ENCODE measurements at places on chromosomes 12 and 14.

GRCh38 chr12:49667325-49668090 is 39.7 kb downstream of the FMNL3 start:
- DNase-seq: no peak

- no peak for DNase-seq
Measured at GRCh38 chr12:2332236-2332635, 279.4 kb downstream of the CACNA1C start.

GRCh38 chr12:27899151-27899661 is 73.3 kb downstream of the PTHLH start:
- DNase-seq: peak; percentile 1

DNA sequence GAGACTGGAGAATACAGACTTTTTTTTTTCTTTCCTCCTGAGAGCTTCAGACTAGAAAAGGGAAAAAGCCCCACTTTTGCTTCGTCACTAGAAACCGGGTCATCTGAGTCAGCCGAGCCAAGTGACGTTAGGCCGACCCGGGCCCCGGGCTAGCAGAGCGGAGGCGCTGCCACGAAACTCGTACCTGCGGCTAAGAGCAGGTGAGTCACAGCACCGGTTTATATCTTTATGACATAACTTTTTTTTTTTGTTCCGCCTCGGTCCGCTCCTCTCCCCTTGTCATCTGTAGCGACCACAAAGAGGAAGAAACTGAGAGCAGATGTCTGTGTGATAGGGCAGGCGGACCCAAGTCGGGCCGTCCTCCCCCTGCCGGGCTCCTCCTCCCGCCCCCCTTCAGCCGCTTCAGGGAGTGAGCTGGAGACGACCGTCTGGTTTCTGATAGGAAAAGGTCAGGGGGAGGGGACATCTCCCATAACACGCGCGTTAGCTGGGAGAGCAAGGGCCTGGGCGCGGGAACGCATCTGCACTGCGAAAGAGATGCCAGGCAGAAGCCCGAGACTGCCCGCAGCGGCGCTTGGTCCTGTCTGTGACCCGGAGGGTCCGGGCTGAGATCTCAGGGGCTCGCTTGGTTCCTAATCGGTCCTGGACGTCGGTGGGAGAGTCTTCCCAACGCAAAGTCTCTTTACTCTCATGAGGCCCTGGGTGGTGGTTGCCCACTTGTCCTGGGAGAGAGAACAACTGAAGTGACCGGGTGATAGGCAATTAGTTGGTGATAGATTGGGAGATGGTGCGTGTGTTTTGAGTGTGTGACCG is 586 bp downstream of the TTC6 start:
- peak; percentile 77 for DNase-seq

DNA sequence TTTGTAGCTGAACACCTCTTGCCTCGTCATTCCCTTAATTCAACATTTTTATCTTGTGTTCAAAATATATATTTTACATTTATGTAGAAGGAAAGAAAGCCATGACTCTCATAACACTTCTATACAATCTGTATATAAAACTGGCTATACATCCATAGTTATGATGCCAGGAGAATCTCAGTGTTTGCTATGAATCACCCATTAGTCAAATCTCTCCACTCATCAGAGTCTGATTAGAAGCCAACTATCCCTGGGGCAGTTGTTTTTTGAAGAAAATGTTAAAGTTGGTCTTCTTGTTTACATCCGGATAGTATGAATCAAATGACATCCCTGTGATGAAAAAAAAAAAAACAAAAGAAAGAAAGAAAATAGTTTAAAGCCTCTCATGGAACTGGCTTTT is 503.9 kb downstream of the NELL2 start:
- no peak for DNase-seq

DNA sequence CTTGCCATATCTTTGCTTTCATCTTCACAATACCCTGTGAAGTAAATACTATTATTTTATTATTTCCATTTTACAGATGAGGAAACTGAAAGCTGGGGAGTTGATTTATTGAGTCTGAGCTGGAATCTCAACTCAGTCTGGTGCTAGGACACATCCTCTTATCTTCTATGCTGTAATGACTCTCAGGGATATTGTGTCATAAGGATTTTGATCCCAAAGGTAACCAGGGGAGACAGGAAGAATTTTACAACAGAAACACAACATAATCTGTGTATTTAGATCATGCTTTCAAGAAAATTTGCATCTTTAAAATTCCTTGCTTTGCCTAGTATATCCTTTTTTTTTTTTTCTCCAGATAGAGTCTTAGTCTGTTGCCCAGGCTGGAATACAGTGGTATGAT is 123.3 kb upstream of the BTG1 start:
- DNase-seq: no peak

- no peak for DNase-seq
Measured at GRCh38 chr12:49806321-49806813, 21.8 kb downstream of the NCKAP5L start.

- DNase-seq: no peak
Measured at GRCh38 chr14:54772451-54772881, 130.2 kb downstream of the GCH1 start.

DNA sequence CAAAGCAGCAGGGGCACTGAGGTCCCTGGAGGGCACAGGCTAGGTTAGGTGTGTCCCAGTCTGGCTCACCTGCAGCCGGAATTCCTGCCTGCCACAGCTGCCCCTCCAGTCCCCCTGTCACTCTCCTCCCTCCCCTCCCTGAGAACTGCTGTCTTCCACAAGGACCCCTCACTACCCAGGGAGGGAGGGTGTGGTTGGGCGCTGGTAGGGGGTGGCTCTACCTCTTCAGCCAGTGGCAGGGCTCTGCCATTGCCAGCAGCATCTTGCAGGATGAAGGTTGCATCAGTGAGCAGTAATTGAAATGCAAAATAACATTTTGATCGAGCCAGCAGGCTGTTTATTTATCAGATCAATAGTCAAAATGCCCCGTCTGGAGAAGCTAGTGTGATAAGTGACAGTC is 45.7 kb downstream of the ESRRB start:
- no peak for DNase-seq

- DNase-seq: no peak
Measured at GRCh38 chr12:127182018-127182417, 1085.0 kb upstream of the TMEM132C start.

DNA sequence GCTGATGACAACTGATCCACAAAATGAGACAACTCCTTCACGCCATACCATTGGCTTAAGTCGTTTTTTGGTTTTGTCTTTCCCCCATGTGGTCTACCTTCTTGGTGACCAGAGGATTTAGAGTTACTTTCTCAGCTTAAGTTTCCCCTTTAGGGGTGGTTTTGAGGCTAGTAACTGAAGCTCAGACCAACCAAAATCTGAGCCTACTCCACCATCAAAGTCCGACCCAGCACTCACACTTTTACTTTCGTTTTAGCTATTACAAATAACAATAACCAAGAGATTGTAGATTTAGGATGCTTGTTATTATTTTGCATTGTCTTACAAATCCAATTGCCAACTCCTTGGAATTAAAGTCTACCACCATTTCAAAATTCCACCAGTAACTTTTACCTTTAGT is 130.6 kb upstream of the MDM1 start:
- no peak for DNase-seq

GRCh38 chr12:118073768-118074167 is 12.8 kb upstream of the WSB2 start:
- DNase-seq: no peak

DNA sequence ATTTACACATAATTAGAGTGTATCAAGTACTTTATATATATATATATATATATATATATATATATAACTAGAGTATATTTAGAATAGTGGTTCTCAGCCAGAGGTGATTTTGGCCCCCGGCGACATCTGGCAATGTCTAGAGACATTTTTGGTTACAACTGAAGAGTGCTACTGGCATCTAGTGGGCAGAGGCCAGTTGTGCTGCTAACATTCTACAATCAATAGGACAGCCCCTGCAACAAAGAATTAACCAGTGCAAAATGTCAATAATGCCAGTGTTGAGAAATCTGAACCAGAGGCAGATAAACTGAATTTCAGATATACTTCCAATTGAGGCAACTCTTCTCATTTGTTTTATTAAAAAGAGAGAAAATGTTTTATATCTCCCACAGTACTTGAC is 8.9 kb downstream of the GTF2A1 start:
- no peak for DNase-seq

DNA sequence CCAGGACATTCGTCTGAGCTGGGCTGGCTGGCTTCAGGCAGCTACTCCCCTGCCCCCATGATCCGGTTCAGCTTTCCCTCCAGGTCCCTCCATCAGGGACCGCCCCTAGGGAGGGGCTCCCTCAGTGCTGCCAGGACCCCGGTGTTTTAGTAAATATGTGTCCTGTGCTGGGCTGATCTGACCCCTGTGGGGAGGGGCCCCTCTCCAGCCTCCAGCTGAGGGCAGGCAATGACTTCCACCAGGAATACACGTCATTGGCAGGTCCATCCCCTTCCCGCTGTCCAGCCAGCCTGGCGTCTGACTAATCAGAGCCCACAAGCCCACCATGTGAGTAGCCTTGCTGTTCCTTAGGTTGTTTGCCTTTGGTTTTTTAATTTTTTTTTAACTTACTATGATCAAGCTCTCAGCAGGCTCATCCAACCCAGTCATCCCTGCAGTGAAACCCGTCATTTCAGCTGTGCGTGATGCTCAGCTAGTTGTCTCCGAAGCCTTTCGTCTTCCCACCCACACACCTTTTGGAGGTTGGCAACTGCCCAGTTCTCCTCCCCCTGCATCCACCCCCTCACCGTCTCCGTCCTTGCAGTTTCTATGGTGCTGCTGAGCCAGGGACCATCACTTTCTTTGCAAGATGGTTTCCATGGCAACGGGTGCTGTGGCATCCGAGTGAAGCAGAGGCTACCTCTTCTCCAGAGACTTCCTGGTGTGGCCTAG is 16.0 kb upstream of the SERPINA4 start:
- DNase-seq: no peak

DNA sequence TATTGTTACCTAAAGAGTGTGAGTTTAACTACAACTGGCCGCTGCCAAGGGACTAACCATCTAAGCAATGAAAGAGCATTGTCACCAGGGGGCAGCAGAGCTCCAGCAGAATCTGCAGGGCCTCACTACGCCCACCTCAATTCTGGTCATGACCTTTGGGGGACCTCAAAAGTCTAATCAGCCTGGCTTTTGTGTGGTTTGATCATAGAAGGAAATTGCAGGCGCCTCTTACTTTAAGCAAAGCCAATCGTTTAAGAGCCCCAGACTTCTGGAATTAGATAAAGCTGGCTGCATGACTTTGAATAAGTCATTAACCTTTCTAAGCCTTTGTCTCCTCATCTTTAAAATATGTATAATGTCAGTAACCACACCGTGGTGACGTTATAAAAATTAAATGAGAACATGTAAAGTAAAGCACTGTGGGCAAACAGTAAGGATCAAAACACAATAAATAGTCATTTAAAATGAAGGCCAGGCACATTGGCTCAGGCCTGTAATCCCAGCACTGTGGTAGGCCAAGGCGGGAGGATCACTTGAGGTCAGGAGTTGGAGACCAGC is 58.6 kb downstream of the TBX3 start:
- peak; percentile 1 for DNase-seq

DNA sequence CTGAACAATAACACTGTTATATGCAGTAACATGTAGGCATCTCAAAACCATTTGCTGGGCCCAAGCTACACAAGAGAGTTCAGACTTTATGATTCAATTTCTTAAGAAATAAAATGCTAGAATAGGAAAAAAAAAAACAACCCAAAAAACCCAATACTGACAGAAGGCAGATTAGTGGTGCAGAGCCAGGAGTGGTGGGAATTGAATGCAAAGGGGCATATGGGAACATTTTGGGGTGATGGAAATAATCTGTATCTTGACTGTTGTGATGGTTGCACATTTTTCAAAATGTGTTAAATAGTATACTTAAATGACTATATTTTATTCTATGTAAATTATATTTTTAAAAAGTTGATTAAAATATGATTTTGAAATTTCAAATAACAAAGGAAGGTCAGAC is 23.4 kb upstream of the FGF6 start:
- DNase-seq: no peak

- no peak for DNase-seq
Measured at GRCh38 chr12:105705765-105706164, 375.3 kb downstream of the C12orf75 start.

- no peak for DNase-seq
Measured at GRCh38 chr12:117101953-117102799, 3.0 kb upstream of the TESC start.

DNA sequence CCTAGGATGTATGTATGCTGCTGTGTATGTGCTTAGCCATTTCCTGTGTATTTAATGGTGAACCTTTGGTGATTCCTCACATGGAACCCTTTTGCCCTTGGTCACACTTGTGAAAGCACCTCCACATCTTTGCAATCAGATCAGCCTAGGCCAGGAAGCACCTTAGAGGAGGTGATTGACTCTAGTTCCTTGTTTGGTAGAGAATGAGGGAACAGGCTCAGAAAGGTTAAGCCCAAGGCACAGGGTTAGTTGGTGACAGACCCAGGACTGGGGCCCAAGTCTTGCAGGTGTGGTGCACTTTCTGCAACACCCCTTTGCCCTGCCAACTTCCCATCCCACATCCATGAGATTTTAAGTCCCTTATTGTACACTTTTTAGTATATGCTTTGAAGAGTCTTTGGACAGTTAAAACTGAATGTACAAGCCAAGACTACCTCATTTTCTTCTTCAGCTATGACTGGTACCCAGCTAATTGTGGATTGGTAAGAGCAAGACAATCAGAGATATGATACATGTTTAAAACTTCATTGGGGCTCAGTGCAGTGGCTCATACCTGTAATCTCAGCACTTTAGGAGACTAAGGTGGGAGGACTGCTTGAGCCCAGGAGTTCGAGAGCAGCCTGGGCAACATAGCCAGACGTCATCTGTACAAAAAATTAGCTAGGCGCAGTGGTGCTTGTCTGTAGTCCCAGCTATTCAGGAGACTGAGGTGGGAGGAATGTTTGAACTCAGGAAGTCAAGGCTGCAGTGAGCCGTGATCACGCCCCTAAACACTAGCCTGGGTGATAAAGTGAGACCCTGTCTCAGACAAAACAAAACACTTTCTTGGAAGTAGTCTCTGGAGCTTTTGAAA is 71.1 kb downstream of the RASSF3 start:
- DNase-seq: no peak

- no peak for DNase-seq
Measured at GRCh38 chr12:97131220-97131981, 224.3 kb downstream of the NEDD1 start.

DNA sequence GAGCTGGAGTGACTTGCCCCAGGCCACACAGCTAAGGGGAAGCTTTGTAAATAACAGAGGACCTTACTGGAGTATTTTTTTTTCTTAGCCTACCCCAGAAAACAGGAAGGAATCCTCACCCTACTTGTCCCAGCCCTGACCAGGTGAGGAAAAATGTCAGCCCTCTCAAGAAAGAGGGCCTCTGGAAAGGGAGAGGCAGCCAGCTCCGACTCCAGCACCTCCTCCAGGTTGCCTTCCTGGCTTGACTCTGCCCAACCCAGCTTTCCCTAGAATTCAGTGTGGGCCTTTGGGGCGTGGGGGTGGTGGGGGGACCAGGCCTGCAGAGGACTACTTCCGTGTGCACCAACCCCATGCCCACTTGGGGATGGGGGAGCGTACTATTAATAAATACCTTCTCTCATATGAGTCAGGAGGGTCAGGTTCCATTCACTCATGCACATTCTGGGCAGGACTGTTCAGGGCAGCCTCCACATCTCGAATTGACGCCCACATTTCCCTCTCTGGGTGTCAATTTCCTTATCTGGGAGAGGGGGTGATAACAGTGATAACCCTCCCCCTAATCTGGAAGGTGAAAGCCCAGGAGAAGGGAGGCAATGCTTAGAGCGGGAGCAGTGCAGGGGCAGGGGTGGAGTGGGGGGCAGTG is 5.2 kb downstream of the RHOF start:
- DNase-seq: no peak

- DNase-seq: no peak
Measured at GRCh38 chr14:96584199-96584906, 82.2 kb downstream of the PAPOLA start.

GRCh38 chr12:8692573-8692972 is 5.2 kb upstream of the RIMKLB start:
- DNase-seq: no peak
